AG20443 (cell line): ENCODE measurements at places on chromosomes 16 and 17.

- DNase-seq = no peak
These were observed 7.4 kb upstream of the NUDT16L1 start for GRCh38 chr16:4685776-4686496.

DNA sequence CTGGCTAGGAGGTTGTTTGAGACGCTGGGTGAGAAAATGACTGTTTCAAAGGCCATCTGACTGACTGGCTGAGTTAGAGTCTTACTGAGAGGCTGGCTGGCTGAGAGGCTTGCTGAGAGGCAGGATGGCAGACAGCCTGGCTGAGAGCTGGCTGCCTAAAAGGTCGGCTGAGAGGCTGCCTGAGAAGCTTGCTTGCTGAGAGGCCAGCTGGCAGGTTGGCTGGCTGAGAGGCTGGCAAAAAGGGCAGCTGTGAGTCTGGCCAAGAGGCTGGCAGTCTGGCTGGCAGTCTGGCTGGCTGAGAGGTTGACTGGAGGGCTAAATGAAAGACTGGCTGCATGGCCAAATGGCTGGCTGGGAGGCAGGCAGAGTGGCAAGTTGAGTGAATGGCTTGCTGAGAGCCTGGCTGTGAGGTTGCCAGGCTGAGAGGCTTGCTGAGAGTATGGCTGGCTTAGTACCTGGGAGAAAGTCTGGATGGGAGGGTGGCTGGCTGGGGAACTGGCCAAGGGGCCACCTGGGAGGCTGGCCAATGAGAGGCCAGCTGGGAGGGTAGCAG, 35.3 kb upstream of the ACSM2B start:
- no peak for DNase-seq

DNA sequence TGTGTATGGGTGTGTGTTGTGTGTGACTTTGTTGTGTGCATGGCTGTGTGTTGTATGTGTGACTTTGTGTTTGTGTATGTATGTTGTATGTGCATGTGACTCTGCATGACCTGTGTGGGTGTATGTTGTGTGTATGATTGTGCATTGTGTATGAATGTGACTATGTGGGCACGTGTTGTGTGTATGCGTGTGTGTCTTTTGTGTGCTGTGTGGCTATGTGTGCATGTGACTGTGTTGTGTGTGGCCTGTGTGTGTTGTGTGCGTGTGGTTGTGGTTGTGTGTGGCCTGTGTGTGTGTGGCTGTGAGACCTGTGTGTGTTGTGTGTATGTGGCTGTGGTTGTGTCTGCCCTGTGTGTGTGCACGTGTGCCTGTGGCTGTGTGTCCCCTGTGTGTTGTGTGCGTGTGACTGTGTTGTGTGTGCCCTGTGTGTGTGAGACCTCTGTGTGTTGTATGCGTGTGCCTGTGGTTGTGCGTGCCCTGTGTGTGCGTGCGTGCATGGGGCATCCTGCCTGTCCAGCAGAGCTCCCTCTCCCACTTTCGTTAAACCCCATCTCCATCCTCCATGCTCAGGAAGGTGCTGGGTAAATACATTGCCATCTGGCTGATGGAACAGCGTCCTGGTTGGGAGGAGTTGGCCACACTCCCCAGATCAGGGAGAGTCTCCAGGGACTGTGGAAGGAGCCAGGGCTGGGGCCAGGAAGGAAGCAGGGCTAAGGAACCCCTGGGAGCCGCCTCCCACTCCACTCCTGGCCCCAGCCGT, 90.1 kb upstream of the GSE1 start:
- DNase-seq = peak; percentile 45

- no peak for DNase-seq
These were observed 10.3 kb downstream of the MYCBPAP start for GRCh38 chr17:50518384-50519023.

DNA sequence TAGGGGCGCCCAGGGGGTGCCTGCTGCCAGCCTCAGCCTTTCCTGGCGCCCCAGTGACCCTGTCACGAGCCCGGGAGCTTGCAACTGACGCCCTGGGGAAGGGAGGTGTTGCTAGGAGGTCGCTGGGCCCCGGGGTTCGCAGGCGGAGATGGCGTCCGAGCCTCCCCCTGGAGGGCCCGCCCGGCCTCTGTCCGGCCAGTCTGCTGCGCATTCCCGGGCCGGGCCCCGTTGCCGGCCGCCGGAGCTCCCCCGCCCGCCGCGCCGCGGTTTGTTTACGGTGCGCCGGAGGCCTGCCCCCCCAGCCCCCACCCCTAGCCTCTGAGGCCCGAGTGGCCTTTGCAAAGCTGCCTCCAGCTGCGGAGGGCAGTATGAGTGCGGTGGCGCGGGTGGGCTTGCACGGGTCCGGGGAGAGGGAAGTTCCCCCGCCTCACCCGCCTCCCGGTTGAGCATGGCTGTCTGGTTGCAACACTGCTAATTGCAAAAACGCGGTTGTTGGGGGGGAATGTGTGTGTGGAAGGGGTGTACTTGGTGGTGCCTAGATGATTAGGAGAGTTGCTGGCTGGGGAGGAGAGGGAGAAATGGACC, 514 bp downstream of the THRA start:
- peak; percentile 48 for DNase-seq

GRCh38 chr17:7711051-7711755, 6.2 kb downstream of the EFNB3 start:
- DNase-seq = no peak

DNA sequence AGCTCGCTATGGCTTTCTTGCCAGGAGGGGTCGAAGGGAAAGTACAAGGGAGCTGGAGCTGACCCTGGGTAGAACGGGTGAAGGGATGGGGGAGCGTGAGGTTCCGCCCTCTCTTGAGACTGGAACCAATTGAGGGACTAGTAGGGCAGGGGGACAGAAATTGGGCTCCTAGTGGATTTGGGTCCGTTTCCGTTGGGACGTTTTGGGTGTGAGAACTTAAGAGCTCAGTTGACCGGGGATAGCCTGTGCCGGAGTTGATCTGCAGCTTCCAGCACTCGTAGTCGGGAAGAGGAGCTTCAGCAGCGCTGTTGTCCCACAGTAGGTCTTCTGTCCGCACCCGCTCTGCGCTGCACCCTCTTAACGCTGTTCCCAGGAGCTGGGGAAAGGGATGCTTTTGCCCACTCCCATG, 481 bp downstream of the CNTROB start:
- DNase-seq = peak; percentile 38

GRCh38 chr17:77395501-77396048, 254.8 kb downstream of the SEC14L1 start:
- DNase-seq = no peak

DNA sequence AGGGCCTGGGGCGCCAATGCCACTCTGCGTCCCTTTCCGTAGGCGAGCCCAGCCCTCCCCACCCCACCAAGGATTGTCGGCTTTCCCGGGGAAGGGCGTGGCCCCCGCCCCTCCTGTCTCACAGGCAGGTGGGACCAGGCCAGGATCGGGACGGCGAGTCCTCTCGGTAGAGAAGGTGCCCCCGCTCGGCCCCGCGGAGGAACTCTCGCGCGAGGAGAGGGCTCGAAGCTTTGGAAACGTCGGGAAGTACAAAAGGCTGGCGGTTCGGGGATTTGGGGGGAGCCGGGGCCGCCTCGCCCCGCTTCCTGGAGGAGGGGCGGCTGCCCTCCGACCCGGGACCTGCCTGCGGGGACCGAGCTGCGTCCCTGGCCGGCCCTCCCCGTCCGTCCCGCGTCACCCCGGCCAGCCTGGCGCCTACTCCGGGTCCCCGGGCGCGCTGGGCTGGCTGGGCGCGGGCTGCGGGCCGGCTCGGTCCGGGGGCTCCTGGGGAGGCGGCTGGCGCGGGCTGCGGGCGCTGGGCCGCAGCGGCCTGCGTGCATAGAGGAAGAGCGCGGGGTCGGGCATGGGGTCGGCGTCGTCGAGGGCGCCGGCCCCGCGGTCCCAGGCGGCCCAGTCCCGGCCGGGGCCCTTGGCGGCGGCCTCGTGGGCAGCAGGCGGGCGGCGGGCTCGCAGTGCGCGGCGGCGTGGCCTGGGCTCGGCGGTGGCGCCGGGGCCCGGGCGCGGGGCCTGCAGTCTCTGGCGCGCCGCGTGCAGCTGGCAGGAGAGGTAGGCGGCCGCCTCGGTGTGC, 12.6 kb upstream of the CLUH start:
- DNase-seq = peak; percentile 35

DNA sequence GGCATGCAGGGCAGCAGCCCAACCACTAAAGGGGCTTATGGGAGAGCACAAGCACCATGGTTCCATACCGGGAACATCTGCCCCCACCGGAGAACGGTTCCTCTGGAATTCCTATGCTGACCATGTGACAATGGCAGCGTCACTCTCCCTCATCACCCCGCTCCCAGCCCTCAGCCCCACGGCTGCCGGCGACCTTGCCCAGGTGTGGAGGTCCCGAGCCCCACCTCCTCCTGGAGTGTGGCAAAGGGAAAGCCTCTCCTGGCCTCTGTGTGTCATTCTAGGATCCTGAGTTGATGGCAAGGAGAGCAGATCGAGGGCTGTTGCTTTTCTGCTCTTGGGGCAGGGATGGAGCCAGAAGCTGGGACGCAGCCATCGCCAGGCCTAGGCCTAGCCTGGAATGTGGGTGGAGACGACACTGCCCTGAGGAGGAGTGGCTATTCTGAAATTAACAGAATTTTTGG, 17.8 kb upstream of the RNPS1 start:
- peak; percentile 64 for DNase-seq

GRCh38 chr17:46894476-46895151, 28.3 kb upstream of the GOSR2 start:
- no peak for DNase-seq

GRCh38 chr17:28763804-28764266, 20.0 kb downstream of the TRAF4 start:
- DNase-seq = peak; percentile 71

- DNase-seq = peak; percentile 21
These were observed 526 bp downstream of the KIAA0513 start for GRCh38 chr16:85027958-85028684.

- DNase-seq = peak; percentile 63
These were observed 101.9 kb downstream of the STX8 start for GRCh38 chr17:9473711-9474110.

GRCh38 chr16:66290431-66290830, 76.1 kb upstream of the CDH5 start:
- DNase-seq = no peak

DNA sequence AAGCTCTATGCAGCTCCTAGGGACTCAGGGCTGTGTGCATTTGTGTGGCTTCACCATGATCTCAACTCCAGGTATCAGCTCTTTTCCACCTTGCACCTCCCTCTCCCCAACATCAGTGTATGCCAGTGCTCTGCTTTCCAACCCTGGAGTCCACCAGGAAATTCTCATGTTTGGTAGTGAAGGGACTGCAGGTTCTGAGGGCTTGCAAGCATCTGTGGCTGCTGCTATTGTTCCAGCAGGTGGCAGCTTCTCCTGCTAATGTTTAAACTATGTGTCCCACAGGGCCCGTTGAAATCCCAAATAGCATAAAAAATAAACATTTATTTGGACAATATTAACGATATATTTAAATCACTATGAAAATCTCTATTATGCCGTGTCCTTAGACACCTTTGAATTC, 82.0 kb downstream of the RGS9 start:
- DNase-seq = peak; percentile 31

DNA sequence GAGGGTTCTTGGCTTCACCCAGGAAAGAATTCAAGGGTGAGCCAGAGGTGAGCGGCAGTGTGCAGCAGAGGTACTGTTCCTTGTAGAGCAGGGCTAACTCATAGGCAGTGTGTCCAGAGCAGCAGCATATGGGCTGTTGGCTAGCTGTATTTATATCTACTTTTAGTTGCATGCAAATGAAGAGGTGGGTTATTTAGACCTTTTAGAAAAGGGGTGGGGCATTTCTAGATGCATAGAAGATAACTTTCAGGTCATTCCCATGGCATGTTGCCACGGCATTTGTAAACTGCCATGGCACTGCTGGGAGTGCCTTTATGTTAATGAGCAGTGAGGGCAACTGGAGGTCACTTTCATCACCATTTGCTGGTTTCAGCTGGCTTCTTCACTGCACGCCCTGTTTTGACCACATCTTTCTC, 141.0 kb downstream of the STX8 start:
- no peak for DNase-seq

- peak; percentile 33 for DNase-seq
These were observed 22.3 kb upstream of the BRD7 start for GRCh38 chr16:50390914-50391716.

- no peak for DNase-seq
These were observed 167.0 kb downstream of the UTP18 start for GRCh38 chr17:51427323-51427811.

DNA sequence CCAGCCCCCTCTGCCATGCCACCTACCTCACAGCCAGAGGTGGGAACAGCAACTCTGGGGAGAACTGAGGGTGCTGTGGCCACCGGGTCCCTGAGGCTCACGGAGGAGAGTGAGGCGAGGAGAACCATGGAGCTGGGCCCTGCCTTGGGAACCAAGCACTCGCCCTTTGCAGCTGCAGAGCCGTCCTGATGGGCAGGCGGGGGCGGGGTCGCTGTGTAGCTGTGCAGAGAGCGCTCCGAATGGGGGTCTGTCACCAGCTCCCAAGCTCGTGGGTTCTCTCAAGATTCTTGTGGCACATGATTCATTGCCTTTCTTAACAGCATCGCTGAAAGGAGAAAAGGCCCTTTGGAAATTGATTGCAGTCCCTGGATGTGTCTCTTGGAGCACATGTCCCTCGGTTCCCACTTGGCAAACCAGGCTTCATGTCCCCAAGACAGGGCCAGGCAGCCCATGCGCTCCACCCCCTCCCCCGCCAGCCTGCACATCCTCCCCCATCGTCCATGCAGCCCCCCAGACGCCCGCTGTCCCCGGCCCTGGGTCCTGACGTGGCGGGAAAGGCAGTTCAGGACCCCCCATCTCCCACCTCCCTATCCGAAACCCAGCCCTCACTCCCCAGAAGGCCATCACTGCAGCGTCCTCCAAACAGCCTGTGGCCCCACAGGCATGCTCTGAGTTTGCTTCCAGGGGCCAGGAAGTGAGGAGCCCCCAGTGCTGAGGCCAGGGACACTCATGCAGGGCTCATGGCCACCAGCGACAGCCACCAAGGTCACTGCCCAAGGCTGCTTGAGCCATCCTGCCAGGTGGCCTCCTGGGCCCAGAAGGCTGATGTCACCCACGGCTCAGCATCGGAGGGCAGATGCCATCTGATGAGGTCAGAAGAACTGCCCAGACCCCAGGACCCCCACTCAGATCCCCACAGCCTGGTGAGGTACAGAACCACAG, 20.6 kb upstream of the CHMP6 start:
- no peak for DNase-seq

DNA sequence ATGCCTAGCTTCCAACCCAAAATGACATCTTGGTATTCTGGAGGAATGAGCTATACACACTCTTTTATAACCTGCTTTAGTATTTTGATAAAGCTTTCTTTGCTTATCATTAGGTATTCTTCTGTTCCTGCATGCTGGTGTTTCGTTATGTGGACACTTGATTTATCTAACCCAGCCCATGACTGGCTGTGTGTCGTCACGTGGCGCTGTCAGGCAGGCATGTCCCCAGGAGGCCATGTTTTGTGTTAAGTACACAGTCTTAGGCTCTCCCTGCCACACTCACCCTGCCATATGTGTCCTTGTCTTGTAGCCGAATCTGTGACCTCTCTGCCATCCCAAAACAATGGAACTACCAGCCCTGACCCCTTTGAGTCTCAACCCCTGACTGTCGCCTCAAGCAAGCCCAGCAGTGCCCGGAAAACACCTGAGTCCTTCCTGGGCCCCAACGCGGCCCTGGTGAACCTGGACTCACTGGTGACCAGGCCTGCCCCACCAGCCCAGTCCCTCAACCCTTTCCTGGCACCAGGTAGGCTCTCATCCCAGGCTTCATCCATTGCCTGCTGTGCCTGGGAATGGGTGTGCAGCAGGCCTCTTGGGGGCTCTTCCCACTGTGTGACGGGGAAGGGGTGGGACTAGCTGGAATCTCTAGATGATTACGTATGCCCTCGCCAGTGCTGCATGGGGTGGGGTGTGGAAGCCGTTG, 30.8 kb downstream of the B9D1 start:
- no peak for DNase-seq
